ENCODE measurements at places on chromosomes 7 and 10.

DNA sequence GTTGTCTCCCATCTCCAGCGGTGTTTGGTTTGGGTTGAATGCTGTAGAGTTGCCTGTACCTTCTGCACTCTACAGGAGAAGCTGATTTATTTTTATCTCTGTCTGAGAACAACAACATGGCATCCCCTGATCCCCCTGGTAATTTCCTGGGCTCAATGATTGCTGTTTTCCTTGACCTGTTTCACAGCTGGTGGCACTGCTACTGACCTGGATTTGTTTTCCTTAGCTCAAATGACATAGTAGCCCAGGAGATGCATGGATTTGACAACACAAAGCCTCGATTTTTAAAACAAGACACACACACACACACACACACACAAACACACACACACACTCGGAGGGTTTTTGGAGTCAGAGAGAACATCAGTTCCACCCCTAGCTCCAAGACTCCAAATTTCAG is 301.6 kb downstream of the NRG3 start:
- DNase-seq: no peak

DNA sequence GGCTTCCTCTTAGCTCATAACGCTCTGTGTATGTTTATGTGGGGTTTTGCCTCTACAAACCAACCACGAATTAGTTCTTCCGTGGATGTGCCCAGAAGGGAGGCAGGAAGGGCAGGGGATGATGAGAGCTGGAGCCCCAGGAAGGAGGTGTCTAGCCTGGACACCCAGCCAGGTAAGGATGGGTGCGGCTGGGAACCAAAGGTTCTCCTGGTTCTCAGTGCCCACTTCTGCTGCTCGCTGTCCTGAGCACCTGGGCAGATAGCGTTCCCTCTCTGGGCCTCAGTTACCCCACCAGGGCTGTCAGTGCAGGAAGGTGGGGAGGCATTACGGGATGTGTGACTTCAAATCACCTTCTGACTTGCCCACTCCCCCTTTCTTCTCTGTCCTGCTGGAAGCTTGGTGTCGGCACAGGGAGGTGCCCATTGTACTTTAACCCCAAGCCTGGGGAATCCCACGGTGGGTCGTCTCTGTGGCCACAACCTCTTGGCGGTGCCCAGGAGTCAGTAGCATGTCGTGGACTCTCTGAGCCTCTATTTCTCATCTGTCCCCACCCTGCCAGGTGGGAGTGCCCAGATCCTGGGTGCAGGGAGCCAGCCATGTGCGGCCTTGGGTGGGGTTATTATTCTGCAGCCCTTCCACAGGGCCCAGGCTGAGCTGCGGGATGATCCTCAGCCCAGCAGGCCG is 18.7 kb upstream of the PCBD1 start:
- DNase-seq: no peak

GRCh38 chr7:155248366-155248756 is 49.3 kb upstream of the INSIG1 start:
- DNase-seq: no peak

DNA sequence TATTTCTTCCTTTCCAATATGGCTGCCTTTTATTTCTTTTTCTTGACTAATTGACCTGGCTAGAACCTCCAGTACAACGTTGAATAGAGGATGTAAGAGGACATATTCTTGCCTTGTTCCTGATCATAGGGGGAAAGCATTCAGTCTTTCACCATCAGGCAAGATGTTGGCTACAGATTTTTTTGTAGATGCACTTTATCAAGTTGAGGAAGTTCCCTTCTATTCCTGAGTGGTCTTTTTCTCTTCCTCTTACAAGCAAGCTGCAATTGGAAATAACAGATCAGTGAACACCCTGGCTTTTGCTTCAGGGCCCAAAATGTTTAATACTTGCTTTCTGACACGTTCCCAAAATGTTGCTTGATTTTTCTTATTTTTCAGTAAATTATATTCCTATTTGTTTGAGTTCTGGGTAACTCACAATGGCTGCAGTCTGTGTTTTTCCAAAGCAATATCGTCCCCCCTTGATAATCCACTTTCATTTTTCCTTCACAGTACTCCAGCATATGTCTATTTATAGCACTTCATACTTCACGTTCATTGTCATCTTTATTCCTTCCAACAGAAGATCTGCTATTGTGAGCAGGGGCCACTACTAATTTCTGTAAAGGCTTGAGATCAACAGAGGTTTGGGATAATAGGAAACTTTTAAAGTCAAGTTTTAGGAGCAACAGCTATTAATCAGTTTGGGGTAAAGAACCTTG is 11.7 kb downstream of the CPEB3 start:
- DNase-seq: no peak

- DNase-seq: peak; percentile 61
These were observed 173.6 kb upstream of the AKR1E2 start for GRCh38 chr10:4652111-4653010.

- no peak for DNase-seq
These were observed 13.8 kb upstream of the GPR146 start for GRCh38 chr7:1030444-1031070.

GRCh38 chr7:1935176-1936005 is 265.3 kb downstream of the ELFN1 start:
- DNase-seq: no peak
